ENCODE measurements at places on chromosomes 1 and 21.

GRCh38 chr21:45162115-45162514 lies 87.7 kb downstream of the ADARB1 start:
- DNase-seq = no peak

DNA sequence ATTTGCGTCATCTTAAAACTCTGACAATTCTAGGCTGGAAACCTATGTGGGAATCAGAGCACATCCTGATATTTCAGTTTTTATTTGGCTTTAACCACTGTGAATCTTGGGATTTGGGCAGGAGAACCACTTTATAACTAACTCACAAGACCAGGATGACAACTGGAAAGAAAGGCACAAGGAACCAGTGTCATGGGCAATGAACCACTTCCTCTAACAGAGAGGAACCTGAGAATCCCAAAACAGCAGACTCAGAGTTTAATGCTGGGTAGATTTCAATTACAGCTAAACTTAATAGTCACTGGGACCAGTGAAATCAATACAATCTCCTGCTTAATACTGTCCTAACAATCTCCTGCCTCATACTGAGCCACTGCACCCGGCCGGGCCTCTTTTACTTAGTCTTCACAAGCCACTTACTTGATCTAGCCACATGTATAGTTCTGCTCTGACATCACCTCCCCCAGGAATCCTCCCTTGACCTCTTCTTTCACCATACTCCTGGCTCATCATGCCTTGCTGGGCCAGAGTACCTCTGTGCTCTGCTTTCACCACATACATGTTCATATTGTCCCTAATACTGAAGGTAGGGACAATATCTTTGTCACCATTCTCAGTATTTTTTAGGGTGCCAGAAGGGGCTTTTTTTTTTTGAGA lies 20.2 kb upstream of the SLFNL1 start:
- no peak for DNase-seq

DNA sequence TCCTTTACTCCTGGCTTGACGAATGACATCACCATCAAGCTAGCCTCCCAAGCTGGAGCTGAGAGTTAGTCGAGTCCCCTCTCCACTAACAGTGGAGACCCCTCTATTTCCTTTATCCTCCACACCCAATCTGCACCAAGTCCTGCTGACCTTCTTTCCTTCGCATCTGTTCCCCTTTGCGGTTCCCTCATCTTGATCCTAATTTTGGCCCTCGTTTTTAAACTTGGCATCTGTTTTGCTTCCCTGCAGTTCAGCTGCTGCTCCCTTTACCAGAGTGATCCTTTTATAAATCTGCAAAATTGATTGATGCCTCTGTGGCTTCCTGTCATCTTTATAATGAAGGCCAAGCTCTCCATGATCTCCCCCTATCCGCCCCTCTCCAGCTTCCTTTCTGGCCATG lies 49.0 kb upstream of the TSPAN2 start:
- no peak for DNase-seq

- DNase-seq = no peak
Measured at GRCh38 chr1:200035397-200035955, 8.0 kb downstream of the NR5A2 start.

- no peak for DNase-seq
Measured at GRCh38 chr1:79441238-79441637, 434.7 kb upstream of the ADGRL4 start.

GRCh38 chr21:43204638-43205037 lies 35.8 kb downstream of the CRYAA start:
- no peak for DNase-seq

Measured in stimulated activated CD8-positive, alpha-beta memory T cell treated with anti-CD3 and anti-CD28 coated beads, Interleukin-7, amount 100 ng/mL, for 24 hours (primary cell).